ENCODE measurements at places on chromosomes 2 and 18.

DNA sequence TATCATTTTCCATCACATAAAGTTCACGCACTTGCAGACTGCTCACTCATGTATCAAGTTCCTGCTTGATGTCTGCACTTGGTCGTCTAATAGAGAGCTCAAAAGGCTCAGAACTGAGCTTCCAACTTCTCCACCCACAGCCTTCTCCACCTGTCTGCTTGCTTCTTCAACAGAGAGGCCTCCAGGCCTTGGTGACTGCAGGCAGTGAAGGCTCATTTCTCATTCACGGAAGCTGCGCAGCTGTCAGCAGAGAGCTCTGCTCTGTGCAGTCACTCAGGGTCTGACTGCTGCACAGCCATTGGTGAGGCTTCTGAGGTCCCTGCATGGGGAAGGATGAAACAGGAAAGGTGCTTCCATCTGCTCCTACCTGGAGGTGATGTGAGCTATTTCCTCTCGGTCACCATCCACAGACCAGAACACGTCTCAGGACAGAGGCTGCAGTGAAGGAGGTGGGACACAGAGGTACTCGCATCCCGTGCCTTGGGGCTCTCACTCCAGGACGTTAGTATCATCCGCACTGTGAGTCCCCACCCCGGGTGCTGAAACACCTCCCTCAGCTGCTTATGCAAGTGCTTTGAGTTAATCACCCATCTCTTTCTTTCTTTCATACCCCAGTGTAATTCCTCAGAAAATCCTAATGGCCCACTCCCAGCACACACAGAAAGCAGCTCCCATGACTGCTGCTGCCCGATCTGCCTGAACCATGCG, 126.2 kb downstream of the TMEM18 start:
- no peak for DNase-seq

DNA sequence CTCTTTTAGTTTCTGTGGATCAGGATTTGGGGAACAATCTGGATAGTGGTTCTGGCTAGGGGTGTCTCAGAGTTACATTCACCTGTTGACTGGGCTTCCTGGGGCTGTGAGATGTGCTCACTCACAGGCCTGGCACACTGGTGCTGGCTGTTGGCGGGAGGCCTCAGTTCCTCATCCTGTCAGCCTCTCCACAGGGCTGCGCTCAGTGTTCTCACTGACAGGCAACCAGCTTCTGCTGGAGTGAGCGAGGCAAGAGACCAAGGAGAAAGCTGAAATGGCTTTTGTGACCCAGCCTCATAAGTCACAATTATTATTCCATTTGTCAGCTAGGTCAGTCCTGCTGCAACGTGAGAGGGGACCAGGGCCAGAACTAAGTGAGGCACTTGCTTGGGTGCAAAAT, 180.6 kb upstream of the GLI2 start:
- no peak for DNase-seq

- DNase-seq, result peak; percentile 26
Measured at GRCh38 chr2:134402410-134402809, 148.5 kb downstream of the MGAT5 start.

DNA sequence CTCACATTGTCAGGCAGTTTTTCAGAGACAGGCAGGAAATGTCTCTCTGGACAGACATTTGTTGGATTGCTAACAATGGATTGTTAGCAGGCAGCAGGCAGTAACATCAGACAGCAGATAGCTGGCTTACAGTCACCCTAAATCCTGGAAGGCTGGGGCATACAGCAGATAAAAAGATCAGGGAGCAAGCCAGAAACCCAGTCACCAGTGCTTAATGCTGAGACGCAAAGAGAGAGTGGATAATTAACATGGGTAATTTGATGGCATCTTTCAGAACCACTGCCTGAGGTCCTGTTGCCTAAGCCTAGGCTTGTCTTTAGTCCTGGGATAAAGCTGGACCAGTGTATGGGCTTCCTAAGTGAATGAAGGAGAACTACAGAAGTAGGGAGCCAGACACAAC, 22.4 kb downstream of the MC4R start:
- DNase-seq, result no peak

DNA sequence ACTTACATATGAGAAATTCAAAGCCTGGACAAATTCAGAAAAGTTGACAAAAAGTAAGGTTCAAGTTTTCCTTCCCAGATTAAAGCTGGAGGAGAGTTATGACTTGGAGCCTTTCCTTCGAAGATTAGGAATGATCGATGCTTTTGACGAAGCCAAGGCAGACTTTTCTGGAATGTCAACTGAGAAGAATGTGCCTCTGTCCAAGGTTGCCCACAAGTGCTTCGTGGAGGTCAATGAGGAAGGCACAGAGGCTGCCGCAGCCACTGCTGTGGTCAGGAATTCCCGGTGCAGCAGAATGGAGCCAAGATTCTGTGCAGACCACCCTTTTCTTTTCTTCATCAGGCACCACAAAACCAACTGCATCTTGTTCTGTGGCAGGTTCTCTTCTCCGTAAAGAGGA, 17.0 kb downstream of the SERPINB8 start:
- DNase-seq, result no peak

GRCh38 chr2:43448822-43449110, 147.1 kb downstream of the THADA start:
- no peak for DNase-seq

DNA sequence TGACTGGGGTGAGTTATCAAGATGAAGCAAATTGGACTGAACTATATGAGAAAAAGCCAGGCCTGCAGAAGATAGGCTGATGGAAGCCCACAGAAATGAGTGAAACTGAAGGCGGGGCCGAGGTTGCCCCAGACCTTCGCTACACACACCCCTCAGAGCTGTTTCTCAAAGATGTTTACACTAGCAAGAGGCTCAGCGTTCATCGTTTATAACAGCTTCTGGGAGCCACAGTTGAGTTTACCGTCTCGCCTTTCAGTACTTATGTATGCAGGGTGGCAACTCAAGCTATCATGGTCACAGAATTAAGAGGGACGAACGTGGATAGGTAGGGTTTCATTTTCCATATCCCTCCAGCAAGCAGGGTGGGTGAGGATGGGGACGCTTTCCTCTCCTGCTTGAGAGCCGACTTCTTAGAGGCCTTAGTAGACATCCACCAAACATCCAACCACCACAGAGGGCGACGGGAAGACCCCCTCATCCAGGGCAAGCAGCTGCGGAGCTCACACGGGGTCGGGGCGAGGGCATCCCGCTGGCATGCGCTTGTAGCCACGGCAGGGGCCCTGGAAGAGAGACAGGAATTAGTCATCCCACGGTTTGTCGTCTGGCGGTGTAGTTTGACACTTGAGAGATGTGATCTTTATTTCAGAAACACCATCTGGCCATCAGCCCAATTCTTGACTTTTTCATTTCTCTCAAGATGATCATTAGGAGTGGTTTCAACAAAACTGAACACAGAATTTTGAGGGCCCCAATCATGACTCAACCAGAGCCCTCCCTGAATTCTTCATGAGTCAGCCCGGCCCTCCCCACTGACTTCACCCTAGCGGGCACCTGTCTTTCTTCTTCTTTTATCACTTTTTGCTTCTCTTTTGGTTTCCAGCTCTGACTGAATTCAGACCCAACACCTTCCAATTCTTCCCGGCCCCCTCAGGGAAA, 109.1 kb upstream of the CTDP1 start:
- no peak for DNase-seq

DNA sequence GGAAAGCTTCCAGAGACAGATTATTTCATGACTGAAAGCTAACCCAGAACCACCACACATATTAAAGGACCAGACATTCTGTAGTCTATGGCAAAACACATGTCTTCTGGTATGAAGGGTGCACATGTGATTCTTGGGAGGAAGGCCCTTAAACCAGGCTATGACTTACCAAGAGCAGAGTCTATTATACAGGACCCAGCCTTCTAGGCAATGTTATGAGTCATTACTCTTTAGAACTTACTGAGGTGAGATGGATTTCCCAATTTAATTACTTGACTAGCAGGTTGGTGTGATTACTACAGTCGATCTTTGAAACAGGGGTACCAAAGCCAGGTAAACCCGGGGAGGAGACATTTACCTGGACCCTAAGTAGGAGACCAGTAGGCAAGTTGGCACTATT, 350.8 kb downstream of the TRIB2 start:
- DNase-seq, result no peak

DNA sequence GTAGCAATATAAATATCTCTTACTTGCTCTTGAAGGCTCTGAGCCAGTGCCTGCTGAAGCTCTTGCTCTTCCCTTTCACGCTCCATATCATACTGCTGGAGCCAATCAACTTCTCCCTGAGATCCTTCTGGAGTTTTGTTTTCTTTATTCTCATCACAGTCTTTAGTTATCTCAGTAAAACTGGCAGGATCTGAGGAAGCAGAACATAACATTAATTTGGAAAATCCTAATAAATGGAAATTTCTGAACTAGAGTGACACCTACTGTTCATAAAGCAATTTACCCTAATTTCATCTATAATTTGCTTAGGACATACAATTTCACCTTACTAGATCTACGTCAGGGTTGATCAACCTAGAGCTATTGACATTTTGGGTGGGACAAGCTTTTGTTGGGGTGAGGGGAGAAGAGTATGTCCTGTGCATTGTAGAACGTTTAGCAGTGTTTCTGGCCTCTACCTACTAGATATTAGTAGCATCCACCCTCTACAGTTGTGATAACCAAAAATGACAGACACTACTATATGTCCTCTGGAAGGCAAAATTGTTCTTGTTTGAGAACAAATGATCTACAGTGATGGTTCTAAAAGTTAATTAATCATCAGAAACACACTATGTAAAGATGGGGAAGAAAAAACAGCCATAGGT, 47.2 kb downstream of the VIL1 start:
- DNase-seq, result peak; percentile 2

GRCh38 chr2:108936866-108937265, 52.2 kb downstream of the EDAR start:
- no peak for DNase-seq

DNA sequence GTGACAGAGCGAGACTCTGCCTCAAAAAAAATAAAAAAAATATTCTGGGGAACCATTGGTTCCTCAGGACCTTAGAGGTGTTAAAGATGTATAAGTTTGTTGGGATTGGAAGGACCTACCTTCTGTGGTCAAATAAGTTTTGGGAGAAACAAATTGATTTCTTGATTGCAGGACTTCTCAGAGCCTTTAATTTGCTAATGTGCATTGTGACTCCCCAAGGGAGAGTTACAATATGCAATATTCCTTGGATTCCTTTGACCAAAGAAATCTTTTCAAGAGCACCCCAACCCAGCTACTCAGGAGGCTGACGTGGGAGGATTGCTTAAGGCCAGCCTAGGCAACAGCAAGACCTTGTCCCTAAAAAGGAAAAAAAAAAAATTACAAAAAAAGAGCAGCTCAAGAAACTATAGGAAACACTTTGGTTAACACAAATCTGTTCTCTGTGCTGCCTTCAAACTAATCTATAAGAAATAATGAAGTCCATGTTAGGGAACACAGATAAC, 6.5 kb downstream of the NAGK start:
- no peak for DNase-seq

DNA sequence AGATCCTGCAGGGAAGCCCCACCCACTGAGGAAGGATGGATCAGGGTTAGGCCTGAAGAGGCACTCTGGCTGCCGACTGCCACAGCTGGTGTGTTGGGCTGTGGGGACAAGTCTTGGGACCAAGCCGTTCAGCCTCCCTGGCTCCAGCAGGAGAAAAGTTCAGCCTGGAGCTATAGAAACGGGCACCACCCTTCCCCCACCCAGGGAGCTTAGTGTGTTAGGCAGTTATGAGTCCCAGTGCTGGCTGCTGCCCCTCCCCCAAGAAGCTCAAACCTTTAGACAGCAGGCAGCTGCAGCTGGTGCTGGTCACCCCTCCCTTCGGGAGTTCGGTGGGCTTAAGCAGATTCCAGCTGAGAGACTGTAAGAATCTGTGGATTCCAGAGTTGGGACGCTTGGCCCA, 447.1 kb upstream of the HS6ST1 start:
- DNase-seq, result no peak
